ENCODE measurements at places on chromosomes 11 and 22.

DNA sequence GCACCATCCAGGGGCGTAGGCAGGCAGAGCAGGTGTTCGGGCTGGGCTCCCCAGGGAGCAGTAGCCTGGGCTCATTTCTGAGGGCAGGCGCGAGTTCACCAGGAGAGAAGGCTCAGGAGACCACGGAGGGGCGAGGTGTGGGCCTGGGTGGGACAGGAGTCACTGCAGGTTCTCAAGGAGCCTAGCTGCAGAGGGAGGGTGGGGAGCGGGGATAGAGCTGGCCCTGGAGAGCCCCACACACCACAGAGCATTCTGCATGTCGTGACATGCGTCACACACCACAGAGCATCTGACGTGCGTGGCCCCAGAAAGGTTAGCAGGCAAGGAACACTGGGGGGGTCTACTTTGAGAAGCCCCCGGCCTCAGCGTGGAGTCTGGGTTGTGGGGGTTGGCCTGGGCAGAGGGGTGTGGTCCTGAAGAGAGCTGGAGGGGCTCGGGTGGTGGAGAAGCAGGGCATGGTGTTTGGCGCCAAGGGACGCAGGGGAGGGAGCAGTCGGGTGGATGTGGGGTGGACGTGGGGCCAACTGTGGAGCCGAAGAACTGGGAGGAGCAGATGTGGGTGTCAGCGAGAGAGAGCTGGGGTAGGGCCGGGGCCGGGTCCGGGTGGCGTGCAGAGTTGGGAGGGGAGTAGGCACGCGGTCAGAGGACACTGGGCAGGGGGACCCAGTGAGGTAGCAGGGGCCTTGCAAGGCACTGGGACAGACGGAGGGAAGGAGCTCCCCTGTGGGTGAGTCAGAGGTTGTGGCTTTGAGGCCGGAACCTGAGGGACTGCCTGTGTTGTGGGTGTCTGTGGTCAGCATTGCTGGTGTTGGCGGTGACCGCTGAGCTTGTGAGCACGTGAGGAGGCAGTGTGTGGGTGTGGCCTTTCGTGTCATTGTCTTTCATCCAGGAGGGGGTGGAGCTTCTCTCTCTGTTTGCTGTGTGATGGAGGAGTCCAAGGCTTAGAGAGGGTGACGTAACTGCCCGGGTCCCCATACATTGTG lies 25.5 kb downstream of the CTTN start:
- DNase-seq: no peak

DNA sequence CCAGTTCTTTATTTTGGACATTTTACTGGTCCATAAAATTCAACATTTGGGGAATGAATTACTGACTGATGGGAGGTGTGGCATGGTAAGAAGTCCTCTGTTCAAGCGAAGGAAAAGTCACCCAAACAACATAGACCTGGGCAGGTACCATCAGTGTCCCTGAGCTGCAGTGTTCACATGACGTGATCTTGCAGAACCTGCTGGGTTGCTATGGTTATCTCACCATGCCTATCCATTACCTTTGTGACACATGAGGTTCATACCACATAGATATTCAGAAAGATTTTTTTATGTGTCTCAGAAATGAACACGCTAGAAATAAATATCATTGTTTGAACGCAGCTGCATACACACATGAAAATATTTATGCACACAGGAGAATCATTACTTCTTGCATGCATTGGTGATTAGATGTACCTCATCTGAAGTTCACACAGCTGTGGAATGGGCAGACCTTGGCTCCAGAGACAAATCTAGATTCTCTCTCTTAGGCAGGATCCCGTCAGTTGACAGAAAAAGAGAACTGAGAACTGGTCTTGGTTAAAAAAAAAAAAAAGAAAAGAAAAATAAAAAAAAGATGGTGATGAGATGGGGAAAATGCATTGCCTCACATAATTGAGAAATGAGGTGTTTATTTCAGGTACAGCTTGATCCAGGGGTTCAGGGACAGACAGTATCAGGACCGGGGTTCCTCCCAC lies 21.4 kb upstream of the RCN1 start:
- DNase-seq: no peak

DNA sequence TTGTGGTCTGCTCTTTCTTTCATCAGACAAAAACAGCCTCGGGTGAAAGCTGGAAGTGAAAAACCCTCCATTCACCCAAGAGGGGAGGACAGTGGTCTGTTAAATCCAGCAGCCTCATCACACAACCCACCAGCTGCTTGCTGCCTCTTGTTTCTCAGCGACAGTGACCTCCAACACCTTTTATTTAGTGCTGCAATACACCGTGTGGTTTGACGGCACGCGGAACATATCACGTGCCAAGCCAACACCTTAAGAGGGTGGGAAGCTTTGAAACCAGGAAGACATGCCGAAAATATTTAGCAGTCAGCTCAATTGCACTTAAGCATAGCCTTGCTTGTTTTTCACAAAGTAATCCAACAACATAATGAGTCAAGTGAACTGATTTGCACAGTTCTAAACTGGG lies 39.8 kb upstream of the POGLUT3 start:
- DNase-seq: peak; percentile 3

GRCh38 chr11:63767565-63768236 lies 874 bp downstream of the ZFTA start:
- no peak for DNase-seq

DNA sequence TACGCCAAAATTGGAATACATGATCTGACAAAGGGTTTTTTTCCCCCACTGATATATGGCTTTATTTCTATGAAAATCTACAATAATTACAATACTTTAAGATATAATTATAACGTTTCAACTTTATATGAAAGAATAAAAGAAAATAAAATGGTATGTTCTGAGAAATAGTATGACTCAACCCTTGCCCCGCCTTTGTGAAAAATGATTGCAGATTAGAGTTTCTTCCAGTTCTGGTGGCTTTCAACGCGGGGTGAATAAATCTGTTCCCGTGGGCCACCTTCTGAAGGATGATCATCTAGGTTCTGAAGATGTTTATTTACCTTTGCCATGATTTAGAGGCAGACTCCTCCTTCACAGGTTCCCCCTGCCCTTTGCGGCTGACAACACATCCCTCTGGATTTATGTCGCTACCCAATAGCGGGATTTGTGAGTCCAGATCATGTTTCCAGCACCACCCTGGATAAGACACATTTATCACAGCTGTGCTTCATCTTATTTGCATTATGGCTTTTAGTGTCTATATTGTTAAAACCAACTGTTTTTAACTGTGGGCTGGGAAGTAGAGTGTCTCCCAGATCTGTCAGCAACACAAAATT lies 607.0 kb upstream of the KIRREL3 start:
- DNase-seq: no peak

- no peak for DNase-seq
These were observed 13.1 kb upstream of the SERPING1 start for GRCh38 chr11:57584341-57584740.

DNA sequence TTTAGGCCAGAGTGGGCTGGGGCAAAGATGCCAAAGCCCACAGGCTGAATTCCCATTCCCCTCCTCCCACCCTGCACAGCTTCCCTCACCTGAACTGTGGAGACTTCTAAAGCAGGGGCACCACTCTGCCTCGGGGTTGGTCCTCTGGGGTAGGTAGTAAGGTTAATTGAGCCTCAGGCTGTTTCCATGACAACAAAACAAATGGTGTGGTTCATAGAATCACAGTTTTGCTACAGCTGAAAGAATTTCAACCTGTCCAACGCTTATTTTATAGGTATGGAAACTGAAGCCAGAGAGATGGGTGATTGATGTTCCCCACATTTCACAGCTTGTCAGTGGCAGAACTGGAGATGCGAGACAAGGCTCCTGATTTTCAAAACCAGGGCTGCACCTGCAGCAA lies 109.5 kb downstream of the SNX19 start:
- no peak for DNase-seq

All from CD4-positive, alpha-beta T cell (primary cell).